ENCODE measurements at places on chromosomes 13 and 19. TPM values are rescaled to one million over a fixed set of nuclear protein-coding genes. Genes with fewer than 3 reads are reported as not detected.
A peak's percentile ranks its signal among the peaks of the same experiment; 100 is the strongest.

- no peak for DNase-seq
- H3K4me1 ChIP-seq, result peaks cover 5% of the 10 kb centered on the region
- peaks cover 3% of the 10 kb centered on the region for H3K36me3 ChIP-seq
- H3K27ac ChIP-seq, result no peak overlapping the region
- H3K4me3 ChIP-seq, result no peak overlapping the region
- H3K27me3 ChIP-seq, result no peaks in the 10 kb centered on the region
These were observed 16.2 kb downstream of the PPP1R12C start for GRCh38 chr19:55101261-55101660.

The KANK3 gene
- total RNA-seq, result 4.0 TPM

The BRME1 gene
- total RNA-seq, result 8.8 TPM

DNA sequence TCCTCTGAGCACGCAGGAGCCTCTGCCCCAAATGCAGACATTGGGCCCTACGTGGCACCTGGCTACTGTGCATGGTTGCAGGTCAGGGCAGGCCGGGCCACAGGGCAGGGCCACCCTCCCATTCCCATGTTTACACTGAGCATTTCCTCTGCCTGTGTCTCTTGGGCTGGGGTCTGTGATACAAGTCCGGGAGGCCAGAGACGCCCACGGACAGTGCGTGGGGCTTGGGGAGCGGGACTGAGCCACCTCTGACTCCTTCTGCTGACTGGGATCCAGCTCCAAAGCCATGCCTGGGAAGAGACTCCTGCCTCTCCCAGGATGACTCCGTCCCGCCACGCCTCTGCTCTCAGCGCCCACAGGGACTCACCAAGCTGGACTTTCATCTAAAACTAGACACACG lies 18.8 kb downstream of the GAS6 start:
- H3K27ac ChIP-seq, result no peak overlapping the region
- H3K4me3 ChIP-seq, result no peak overlapping the region
- DNase-seq, result no peak

GRCh38 chr13:83780227-83780626 lies 102.0 kb downstream of the SLITRK1 start:
- peak; percentile 2 for DNase-seq
- no peaks in the 10 kb centered on the region for H3K27me3 ChIP-seq
- no peak overlapping the region for H3K4me3 ChIP-seq
- no peaks in the 10 kb centered on the region for H3K4me1 ChIP-seq
- no peak overlapping the region for H3K27ac ChIP-seq

The BEST2 gene
- not detected for total RNA-seq

DNA sequence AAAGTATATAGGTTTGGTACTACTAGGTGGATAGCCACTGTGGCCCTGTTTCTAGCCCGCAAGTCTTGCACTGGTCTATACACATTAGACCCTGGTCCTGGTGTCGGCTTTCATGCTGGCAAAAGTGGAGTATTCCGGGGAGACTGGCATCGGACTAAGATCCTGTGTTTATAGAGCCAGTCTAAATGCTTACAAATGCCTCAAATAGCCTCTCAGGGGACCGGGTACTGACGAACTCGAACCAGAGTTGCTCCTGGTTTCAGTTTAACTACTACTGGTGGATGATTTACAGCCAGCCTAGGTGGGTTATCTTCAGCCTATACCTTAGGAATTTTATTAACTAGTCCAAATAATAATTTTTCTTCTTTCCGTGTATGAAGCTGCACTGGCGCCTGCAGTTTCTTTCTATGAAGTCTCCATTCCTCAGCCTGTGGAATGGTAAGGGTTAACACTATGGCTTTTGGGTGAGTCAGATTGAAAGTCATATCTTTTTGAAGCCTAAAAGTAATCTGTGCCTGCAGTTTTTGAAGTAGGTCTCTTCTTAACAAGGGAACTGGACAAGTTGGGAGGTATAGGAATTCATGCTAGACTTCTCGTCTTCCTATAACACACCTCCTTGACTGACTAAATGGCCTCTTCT lies 51.3 kb downstream of the OR10H4 start:
- no peak for DNase-seq
- H3K4me3 ChIP-seq, result no peak overlapping the region
- H3K4me1 ChIP-seq, result no peaks in the 10 kb centered on the region

GRCh38 chr19:39934584-39935363 lies at the start of gene FCGBP:
Gene FCGBP, minus strand, starts transcription at chr19:39934634.
- no peak within 1 kb of the TSS for H3K27ac ChIP-seq
- no peaks in the 10 kb centered on the region for H3K36me3 ChIP-seq
- DNase-seq, result no peak
- peaks cover 5% of the 10 kb centered on the region for H3K27me3 ChIP-seq
- H3K4me3 ChIP-seq, result no peak within 1 kb of the TSS

DNA sequence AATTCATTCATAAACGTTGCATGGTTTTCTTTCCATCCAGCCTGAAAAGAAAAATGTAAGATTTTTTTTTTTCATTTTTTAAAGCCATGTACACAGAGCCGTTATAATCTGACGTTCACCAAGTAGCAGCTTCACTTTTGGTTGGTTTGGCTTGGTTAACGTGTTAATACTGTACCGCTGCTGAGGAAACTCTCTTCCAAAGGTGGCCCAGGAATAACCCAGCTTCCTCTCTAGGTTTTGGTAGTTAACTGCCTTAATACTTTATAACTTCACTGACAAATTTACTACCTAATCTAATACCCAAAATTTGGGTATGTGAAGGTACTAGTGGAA lies 1.7 kb downstream of the INTS6 start:
- peaks cover 9% of the 10 kb centered on the region for H3K4me1 ChIP-seq
- H3K27ac ChIP-seq, result peak overlapping the region; percentile 96
- peak; percentile 6 for DNase-seq
- H3K27me3 ChIP-seq, result no peaks in the 10 kb centered on the region
- peaks cover 21% of the 10 kb centered on the region for H3K36me3 ChIP-seq

The PRTN3 gene
- 0.60 TPM for total RNA-seq

The COG3 gene
- total RNA-seq, result 82.9 TPM

DNA sequence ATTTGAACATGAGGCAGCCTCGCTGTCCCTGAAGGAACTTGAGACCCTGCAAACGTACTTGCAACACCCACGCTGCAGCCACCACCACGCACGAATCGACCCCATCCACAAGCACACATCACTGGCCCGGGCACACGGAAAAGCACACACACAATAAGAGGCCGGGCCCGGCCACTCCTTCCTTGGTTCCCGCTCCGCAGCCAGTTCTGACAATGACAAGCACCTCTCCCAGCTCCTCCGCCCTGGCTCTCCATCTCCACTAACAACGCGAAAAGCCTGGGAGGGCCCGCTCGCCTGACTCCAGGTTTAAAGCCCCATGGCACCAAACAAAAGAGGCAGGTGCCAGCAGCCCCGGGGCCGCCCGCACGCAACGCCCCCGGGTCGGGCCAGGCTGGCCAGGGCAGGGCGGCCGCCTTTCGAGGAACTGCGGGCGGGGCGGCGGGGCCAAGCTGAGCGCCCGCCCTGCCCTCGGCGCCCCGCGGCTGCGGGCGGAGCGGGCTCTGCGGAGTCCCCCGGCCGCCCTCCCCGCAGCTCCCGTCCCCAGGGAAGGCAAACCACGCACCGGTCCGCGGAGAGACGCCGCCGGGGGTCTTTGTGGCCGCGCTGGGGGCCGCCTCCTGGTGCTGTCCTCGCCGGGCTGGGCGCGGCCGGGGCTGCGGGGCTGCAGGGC lies 495 bp downstream of the DCLK1 start:
- H3K27ac ChIP-seq, result no peak overlapping the region
- H3K36me3 ChIP-seq, result no peaks in the 10 kb centered on the region
- DNase-seq, result peak; percentile 33

DNA sequence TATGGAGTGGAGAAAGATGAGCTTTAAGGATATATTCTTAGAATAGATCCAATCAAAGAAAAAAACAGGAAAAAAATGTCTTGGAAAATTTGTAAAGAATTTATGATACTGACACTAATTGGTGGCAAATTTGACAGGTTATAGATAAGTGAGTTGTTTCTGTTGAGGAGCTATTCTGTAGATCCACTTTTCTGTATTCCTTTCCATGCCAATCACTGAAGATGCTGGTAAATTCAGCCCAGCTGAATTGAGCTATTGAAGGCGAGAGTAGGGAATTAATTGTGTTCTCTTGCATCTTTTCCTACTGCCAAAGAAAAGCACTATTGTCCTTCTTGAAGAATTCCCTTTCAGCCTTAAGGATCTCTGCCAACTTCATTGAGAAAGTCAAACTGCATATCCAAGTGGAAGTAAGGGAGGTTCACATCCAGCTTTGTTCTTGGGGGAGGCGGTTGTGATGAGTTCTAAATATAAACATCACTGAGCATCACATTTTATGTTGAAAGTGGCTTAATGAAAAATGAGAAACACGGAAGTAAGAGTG lies 113.1 kb downstream of the PCDH9 start:
- H3K36me3 ChIP-seq, result no peaks in the 10 kb centered on the region
- no peaks in the 10 kb centered on the region for H3K27me3 ChIP-seq
- H3K4me3 ChIP-seq, result no peak overlapping the region
- no peak overlapping the region for H3K27ac ChIP-seq

GRCh38 chr13:90552702-90553101 lies 794.8 kb upstream of the MIR17HG start:
- DNase-seq, result no peak
- no peaks in the 10 kb centered on the region for H3K27me3 ChIP-seq
- no peak overlapping the region for H3K27ac ChIP-seq
- no peak overlapping the region for H3K4me3 ChIP-seq
- no peaks in the 10 kb centered on the region for H3K4me1 ChIP-seq
- no peaks in the 10 kb centered on the region for H3K36me3 ChIP-seq

DNA sequence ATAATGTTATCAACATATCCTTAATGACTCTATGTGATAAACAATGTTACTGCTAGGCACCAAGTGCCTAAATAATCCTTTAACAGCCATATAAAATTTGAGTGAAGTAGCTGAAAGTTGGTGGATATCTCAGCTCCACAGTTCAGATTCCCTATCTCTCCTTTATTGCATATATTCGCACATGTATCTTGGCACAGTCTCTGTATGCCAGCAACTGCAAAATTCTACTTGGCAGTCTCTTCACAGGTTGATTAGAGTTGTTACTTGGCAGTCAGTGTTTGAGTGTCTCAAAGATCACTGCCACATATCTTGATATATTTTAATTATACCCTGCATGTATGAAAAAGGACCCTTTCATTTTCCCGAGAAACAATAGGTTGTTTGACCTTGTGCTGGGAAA lies 879.3 kb downstream of the OLFM4 start:
- no peaks in the 10 kb centered on the region for H3K27me3 ChIP-seq
- H3K27ac ChIP-seq, result no peak overlapping the region
- H3K4me1 ChIP-seq, result no peaks in the 10 kb centered on the region
- no peaks in the 10 kb centered on the region for H3K36me3 ChIP-seq
- H3K4me3 ChIP-seq, result no peak overlapping the region
- DNase-seq, result no peak

The CEACAM4 gene
- not detected for total RNA-seq

- no peaks in the 10 kb centered on the region for H3K27me3 ChIP-seq
- H3K4me1 ChIP-seq, result no peaks in the 10 kb centered on the region
- no peaks in the 10 kb centered on the region for H3K36me3 ChIP-seq
- no peak for DNase-seq
- no peak overlapping the region for H3K27ac ChIP-seq
These were observed 9.7 kb downstream of the TEX29 start for GRCh38 chr13:111330066-111330610.

GRCh38 chr13:97133955-97134354 lies 88.2 kb upstream of the MBNL2 start:
- DNase-seq, result no peak
- no peaks in the 10 kb centered on the region for H3K27me3 ChIP-seq
- H3K4me1 ChIP-seq, result no peaks in the 10 kb centered on the region

- H3K4me3 ChIP-seq, result no peak overlapping the region
- no peak overlapping the region for H3K27ac ChIP-seq
- H3K27me3 ChIP-seq, result no peaks in the 10 kb centered on the region
These were observed 53.6 kb upstream of the TMTC4 start for GRCh38 chr13:100728201-100728600.

DNA sequence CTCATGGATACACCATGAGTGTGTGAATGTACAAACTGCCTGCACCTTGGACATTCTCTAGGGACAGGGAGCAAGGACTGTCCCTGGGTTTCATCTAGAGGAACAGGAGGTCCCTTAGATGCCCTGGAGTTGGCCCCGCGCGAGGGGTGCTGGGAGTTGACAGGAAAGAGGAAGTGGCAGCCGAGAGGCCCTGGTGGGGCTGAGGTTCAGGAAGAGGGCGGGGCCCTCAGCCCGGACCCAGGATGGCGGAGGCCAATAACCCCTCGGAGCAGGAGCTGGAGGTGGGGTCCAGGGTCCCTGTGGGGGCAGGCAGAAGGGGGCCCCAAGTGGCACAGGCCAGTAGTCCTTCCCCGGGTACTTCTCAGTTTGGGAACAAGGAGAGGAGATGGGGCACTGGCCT lies 6.9 kb downstream of the PKN1 start:
- no peaks in the 10 kb centered on the region for H3K4me1 ChIP-seq
- H3K27me3 ChIP-seq, result no peaks in the 10 kb centered on the region
- no peak overlapping the region for H3K4me3 ChIP-seq
- DNase-seq, result no peak
- H3K36me3 ChIP-seq, result peaks cover 23% of the 10 kb centered on the region
- H3K27ac ChIP-seq, result no peak overlapping the region

GRCh38 chr19:49188626-49189200 lies 31.1 kb downstream of the TRPM4 start:
- H3K27ac ChIP-seq, result no peak overlapping the region
- no peak for DNase-seq
- peaks cover 54% of the 10 kb centered on the region for H3K36me3 ChIP-seq
- no peaks in the 10 kb centered on the region for H3K27me3 ChIP-seq

- no peaks in the 10 kb centered on the region for H3K4me1 ChIP-seq
- H3K27me3 ChIP-seq, result no peaks in the 10 kb centered on the region
- no peak overlapping the region for H3K4me3 ChIP-seq
- no peak for DNase-seq
- no peak overlapping the region for H3K27ac ChIP-seq
These were observed 30.3 kb downstream of the ADPRHL1 start for GRCh38 chr13:113422807-113423519.

GRCh38 chr13:111902726-111903125 lies 164.2 kb upstream of the SOX1 start:
- H3K27me3 ChIP-seq, result peaks cover 24% of the 10 kb centered on the region
- H3K27ac ChIP-seq, result no peak overlapping the region
- H3K4me1 ChIP-seq, result no peaks in the 10 kb centered on the region

- peaks cover 10% of the 10 kb centered on the region for H3K4me1 ChIP-seq
- peak overlapping the region; percentile 74 for H3K27ac ChIP-seq
- H3K27me3 ChIP-seq, result no peaks in the 10 kb centered on the region
- DNase-seq, result peak; percentile 91
- no peak overlapping the region for H3K4me3 ChIP-seq
- peaks cover 34% of the 10 kb centered on the region for H3K36me3 ChIP-seq
These were observed 3.6 kb downstream of the PRMT1 start for GRCh38 chr19:49680421-49681351.

GRCh38 chr19:45668342-45668871 lies 386 bp downstream of the GIPR start:
- H3K27me3 ChIP-seq, result no peaks in the 10 kb centered on the region
- peak overlapping the region; percentile 73 for H3K4me3 ChIP-seq
- H3K27ac ChIP-seq, result peak overlapping the region; percentile 7

GRCh38 chr13:113533161-113533840 lies 42.8 kb upstream of the DCUN1D2 start:
- no peak overlapping the region for H3K4me3 ChIP-seq
- H3K27ac ChIP-seq, result peak overlapping the region; percentile 83
- peaks cover 2% of the 10 kb centered on the region for H3K36me3 ChIP-seq
- H3K27me3 ChIP-seq, result peaks cover 4% of the 10 kb centered on the region

The GPR18 gene
- not detected for total RNA-seq

All from cardiac muscle cell (in vitro differentiated cells and primary cell).